ENCODE measurements at places on chromosomes 13 and 19.

- no peak for DNase-seq
Observed at GRCh38 chr13:107713314-107713713, 502.0 kb downstream of the LIG4 start.

DNA sequence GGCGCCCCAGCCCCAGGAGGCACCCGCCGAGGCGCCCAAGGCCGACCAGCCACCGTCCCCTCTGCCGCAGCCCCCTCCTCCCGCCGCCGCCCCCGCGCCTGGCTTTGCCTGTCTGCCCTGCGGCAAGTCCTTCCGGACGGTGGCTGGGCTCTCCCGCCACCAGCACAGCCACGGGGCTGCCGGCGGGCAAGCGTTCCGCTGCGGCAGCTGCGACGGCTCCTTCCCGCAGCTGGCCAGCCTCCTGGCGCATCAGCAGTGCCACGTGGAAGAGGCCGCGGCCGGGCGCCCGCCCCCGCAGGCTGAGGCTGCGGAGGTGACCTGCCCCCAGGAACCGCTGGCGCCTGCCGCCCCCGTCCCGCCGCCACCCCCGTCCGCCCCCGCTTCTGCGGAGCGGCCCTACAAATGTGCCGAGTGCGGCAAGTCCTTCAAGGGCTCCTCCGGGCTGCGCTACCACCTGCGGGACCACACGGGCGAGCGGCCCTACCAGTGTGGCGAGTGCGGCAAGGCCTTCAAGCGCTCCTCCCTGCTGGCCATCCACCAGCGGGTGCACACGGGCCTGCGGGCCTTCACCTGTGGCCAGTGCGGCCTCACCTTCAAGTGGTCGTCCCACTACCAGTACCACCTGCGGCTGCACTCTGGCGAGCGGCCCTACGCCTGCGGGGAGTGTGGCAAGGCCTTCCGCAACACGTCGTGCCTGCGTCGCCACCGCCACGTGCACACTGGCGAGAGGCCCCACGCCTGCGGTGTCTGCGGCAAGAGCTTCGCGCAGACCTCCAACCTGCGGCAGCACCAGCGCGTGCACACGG, 2.6 kb upstream of the NAT14 start:
- no peak for DNase-seq

DNA sequence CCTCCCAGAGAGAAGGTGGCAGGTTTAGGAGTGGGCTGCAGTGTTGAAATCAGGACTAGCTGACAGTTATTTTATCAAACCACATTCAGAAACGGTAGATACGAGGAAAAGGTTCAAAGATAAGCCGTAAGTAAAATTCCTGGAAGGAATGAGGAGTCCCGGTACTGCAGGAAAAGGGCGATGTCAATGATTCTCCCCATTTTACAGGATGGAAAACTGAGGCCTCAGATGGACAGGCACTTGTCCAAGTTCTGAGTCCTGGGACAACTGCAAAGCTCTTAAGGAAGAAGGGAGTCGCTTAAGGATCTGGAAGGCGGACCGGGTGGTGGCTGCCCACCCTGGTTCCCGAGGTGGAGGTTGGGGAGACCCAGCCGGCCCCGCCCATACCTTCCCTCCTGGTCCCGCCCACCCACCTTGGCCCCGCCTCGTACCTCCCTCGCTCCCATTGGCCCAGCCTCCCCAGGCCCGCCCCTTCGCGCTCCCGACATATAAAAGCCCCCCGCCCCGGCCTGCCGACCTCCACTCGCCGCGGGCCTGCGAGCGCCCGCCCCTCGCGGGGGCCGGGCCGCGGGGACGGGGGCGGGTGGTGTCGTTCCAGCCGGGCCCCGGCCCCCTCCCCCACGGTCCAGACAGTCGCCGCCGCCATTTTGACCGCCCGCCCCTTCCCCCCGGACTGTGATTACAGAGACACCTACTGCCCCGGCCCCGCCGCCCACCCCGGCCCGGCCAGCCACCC, 603 bp downstream of the RFX1 start:
- DNase-seq = no peak

DNA sequence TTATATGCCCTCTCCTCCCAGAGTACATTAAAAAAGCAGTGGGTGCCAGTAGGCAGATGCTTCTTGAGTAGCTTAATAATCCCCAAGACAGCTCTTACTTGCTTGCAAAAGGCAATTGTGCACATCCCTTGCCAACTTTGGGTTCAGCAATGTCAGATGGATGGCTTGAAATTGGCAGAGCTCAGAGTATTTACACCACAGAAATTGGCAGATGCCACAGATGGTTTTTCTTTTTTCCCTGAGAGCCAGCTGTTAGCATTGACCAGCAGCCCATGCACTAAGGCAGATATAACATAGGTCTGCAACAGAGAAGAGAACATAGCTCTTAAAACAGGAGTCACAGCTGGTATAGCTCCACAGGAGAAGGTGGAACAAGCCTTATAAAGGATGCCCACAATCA, 18.4 kb upstream of the RNASEH2B start:
- no peak for DNase-seq

GRCh38 chr13:99911069-99911964, 60.2 kb downstream of the ZIC5 start:
- DNase-seq = no peak

DNA sequence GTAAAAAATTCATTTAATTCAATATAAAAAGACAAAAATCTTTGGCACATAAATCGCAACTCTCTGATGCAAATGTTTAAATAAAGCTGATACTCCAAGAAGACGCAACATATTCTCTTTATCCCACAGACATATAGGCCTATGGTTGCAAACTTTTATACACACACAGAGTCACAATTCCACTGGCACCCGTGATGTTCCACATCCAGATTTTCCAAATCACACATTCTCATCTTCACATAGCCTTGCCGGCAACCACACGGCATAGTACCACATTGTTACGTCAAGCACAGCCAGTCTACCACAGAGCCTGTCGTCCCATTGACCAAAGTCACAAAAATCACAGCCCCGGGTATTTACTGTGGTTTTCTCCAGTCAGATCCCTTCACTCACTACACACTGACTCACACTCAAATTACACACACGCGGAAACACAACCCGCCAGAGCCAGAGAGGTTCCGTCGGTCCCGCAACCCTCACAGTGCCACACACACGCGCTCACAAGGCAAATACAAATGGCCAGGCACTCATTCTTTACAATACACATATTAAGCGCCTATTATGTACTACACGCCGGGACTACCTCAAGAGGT, 546 bp upstream of the ZNF546 start:
- DNase-seq = no peak

GRCh38 chr13:58379221-58379620, 747.7 kb downstream of the PCDH17 start:
- DNase-seq = no peak

DNA sequence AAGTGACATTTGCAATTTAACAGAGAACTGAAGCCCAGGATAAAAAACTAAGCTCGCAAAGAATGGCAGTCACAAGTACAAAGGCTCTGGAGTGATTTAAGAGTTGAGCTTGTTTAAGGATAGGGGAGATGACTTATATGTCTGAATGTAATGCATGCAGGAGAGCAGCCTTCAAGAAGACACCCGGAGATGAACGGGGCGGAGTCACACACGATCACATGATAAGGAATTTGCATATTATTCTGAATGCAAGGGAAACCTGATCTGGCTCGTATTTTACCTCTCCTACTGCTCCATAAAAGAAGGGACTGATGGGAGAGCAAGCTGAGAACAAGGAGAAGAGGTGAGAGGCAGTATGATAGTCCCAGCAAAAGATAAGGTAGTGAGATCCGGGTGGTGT, 12.9 kb downstream of the TBC1D4 start:
- DNase-seq = no peak

- DNase-seq = no peak
Observed at GRCh38 chr13:62246581-62246980, 830.9 kb upstream of the PCDH20 start.

DNA sequence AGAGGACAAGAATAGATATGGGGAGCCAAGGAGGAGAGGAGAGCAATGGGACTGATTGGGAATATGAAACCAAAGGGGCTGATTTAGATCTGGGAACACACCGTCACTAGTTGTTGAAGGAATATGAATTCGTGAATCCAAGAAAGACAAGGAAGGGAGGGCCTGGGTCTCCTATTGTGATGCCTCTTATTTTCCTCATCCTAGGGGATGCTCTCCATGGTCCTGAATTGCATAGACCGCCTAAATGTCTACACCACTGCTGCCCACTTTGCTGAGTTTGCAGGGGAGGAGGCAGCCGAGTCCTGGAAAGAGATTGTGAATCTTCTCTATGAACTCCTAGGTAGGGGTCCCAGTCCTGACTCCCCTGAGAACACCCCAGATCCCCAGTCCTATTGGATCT, 21.5 kb downstream of the RYR1 start:
- DNase-seq = no peak

GRCh38 chr13:41394166-41394565, 63.2 kb upstream of the RGCC start:
- DNase-seq = no peak

DNA sequence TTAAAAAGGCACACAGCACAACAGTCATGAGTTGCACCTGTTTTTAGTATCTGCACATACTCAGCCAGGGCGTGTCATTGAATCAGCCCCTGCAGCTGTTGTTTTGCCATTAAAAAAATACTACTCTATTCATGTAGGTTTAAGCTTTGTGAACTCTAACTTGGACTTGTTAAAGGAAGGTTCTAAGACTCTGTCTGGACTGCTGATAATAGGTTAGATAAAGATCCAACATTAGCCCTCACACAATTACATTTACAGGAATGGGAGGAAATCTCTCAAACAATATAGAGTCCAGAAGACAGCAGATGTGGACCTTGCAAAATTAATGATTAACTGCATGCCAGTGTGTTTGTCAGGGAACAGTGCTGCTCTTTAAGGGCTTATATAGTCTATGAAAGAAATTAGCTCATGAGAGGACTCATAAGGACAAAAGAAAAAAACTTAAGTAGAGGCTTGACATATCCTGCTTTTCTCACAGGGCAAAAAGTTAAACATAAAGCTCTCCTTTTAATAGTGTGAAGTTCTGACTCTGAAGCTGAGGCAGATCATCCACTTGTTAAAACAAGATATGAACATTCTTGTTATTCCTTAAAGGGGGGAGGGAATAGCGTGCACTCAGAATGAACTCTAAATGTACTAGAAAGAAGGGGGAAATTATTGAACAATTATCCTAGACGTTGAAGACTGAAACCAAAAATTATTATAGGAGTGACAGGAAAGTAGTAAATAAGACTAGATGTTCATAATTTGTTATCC, 243.6 kb downstream of the NDFIP2 start:
- DNase-seq = no peak

- no peak for DNase-seq
Observed at GRCh38 chr13:61751039-61751438, 335.4 kb upstream of the PCDH20 start.

GRCh38 chr19:57320180-57321084, at the start of gene ZNF543:
Gene ZNF543 (plus strand): TSS chr19:57320472. CDS start chr19:57320854, 382 bp downstream.
- peak; percentile 98 for DNase-seq

DNA sequence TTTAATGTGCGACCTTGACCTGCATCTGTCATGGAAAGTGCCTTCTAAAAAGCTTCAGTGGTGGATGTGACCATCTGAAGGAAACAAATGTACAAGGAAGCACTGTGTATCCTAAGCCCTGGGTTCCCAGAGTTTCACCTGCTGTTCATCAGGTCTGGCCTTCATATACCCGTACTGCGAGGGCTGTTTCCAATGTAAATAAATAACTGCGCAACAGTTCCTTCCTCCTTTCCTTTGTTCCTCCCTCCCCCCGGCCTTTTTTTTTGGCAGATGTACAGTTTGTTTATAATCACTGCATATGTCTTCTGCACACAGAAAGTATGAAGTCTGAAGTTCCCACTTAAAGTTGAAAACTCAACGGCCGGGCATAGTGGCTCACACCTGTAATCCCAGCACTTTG, 5.2 kb downstream of the FAAP24 start:
- no peak for DNase-seq

DNA sequence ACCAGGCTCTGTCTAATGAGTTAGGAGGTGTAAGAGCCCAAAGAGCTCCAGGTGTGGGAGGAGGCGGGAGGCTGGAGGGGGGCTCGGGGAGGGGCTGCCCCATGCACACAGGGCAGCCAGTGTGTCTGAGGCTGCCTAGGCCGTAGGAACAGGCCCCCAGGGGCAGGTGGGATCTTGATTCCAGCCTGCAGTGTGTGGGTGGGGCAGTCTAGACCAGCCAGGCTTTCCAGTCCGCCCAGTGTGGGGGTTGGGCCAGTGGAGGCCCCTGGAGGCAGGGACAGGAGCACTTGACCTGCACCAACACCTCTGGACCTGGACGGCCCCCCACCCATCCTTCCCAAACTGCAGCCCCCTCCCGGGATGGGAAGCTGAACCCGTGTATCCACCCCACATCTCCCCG, 5.4 kb upstream of the CAMSAP3 start:
- no peak for DNase-seq

GRCh38 chr19:8504171-8504570, 1.7 kb upstream of the PRAM1 start:
- DNase-seq = no peak

- DNase-seq = peak; percentile 35
Observed at GRCh38 chr19:29771708-29772414, 39.9 kb upstream of the CCNE1 start.

DNA sequence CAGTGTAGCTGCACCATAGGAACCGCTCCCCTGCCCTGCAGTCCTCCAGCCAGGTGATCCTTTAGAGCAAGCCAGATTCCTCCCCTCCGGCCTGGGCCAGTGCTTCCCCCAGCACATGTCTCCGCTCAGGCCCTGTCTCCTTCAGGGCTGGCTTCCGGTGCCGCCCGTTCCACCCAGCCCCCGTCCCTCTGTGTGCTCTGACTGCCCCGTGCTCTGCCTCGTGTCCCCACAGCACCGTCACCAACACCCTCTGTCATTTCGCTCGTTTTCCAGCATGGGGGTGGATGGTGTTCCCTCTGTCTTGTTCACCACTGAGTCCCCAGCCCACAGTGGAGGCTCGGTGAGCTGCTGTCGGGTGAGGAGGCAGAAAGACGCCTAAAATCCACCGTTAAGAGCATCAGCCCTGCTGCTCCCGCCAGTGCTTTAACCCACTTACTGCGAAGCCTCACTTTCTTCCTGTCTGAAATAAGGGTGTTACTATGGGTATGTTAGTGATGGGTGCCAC, 54.5 kb downstream of the TSSK6 start:
- DNase-seq = no peak

DNA sequence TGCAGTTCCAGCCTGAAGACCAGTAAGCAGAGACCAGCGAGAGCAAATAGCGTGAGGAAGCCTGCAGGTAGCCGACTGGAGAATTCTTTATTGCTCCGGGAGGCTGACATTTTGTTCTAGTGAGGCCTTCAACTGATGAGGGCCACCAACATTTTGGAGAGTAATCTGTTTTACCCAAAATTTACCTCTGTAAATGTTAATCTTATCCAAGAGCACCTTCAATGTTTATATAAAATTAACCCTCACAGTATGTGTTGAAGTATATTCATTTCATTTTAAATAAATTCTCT, 546.4 kb upstream of the SLITRK5 start:
- no peak for DNase-seq

DNA sequence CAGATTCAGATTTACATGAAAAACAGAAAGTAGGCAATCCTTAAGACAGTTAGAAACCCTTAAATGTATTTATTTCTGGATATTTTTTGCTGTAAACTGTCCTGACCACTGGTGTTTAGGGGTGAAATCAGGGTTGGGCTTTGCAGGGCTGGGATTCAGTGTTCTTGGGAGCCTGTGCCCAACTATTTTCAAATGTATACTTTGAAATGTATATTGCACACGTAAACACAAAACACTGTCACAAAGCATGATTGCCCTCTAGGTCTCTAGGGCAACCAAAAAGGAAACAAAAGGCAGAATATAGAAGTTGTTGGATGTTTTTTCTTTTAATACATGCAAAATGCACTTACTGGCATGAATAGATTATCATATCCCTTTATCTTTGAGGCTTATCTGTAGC, 1185.4 kb downstream of the DIAPH3 start:
- no peak for DNase-seq

Measured in iPS DF 6.9 (cell line).